ENCODE measurements at places on chromosomes 16 and 17.

- no peak for DNase-seq
Measured at GRCh38 chr16:77063676-77064016, 127.3 kb upstream of the MON1B start.

GRCh38 chr17:67194134-67194533, 50.9 kb downstream of the HELZ start:
- DNase-seq: peak; percentile 71

DNA sequence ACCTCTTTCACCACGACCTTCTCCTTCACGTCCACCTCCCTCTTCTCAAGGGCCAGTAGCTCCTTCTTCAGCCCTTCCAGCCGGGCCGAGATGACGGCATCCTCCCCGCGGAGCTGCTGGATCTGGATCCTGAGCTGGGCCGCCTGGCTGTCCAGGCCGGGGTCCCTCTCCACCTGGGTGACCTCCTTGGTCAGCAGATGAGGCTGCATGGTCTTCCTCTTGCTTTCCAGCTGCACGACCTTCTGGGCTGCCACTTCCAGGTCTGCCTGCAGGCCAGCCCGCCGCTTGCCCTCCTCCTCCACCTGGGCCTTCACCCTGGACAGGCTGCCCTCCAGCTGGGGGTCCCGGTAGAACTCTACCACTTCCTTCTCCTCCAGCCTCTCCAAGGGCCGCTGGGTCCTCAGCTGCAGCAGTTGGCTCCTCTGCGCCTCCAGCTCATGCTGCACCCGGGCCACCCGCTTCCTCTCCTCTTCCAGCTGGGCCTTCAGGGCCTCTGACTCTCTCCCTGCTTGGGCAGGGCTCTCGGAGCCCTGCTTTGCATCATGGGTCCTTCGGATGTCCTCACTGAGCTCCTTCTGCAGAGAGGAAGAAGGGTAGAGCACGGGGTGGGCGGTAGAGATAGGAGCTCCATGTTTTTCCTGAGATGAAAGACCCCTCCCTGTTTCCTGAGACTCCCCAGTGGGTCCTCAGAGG, 9.5 kb downstream of the CDK3 start:
- DNase-seq: no peak

DNA sequence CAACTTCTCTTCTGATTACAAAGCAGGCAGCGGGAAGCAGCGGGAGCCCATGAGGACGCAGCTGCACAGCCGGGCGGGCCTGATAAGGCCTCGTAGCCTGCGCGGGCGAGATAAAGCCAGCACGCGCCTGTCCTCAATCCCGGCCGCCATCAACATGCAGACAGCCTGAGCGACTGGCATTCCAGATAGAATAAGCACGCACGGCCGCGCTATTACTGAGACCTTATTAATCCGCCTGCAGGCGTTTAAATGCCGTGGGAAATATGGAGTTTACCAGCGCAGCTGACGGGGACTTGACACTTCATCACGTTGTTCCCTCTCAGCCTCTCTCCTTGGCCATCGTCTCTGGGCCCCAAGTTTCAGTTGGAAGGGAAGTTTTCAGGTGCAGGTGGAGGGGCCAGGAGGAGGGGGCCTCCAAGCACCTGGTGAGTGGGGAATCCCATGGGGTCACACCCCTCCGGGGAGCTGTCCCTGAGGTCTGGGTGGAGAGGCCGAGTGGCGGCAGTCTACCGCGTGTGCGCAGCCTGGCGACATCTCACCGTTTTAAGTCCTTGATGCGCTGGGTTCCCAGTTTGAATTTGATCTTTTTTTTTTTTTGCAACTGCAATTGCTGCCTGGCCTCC, 27.3 kb upstream of the CBFA2T3 start:
- DNase-seq: no peak

DNA sequence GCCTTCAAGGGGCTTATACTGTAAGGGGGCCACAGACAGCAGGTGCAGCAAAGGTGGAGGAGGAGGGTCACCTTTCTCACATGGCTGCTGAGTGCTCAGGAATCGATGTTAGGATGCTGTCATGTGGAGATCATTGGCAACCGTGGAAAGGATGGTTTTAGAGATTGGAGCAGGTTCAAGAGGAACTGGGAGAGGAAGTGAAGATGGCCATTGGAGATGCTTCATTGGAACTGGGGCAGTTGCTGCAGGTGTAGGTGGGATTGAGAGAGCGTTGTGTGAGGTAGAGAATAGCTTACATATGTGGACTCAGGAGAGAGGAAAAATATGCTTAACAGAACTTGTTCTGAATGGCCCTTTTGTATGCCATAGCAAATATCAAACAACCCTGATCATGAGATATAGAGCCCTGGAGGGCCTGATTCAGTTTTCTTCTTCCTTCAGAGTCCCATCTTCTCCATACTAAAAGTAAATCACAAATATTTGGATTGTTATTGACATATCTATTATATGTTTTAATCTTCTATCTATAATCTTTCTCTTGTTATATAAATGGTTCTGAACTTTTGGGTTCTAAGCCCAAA, 40.8 kb downstream of the LDHD start:
- DNase-seq: no peak

- DNase-seq: no peak
Measured at GRCh38 chr17:49494986-49495841, at the start of gene NGFR. NGFR (plus strand) TSS chr17:49495293; CDS start chr17:49495418, 125 bp downstream.
